ENCODE measurements at places on chromosomes 16 and 17.

- DNase-seq, result no peak
Measured at GRCh38 chr17:42118545-42118944, 2.6 kb downstream of the KAT2A start.

- no peak for DNase-seq
Measured at GRCh38 chr17:11935734-11936406, 61.4 kb downstream of the ZNF18 start.

- DNase-seq, result peak; percentile 58
Measured at GRCh38 chr17:56977673-56978395, at the start of gene SCPEP1. Gene SCPEP1, plus strand, starts transcription at chr17:56978131. Its CDS starts 29 bp downstream, at chr17:56978160.

DNA sequence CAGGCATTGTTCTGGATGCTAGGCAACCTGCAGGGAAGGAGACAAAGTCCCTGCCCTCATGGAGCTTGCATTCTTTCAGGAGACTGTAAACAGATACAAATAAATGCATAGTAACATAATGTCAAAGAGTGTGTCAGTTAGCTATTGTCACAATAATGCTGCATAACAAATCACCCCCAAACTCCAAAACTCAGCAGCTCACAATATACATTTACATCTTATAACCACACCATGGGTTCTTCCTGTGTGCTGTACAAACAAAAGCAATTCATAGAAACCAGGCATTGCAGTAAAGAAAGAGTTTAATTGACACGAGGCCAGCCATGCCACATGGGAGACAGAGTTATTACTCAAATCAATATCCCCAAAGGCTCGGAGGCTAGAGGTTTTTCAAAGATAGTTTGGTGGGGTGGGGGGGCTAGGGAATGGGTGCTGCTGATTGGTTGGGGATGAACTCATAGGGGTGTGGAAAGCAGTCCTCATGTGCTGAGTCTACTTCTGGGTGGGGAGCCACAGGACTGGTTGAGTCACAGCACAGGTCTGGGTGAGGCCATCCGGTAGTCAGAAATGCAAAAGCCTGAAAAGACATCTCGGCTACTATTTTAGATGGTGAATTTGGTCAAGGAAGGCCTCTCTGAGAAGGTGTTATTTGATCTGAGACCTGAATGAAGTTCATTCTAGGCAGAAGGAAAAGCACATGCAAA is 79.0 kb downstream of the GPRC5B start:
- no peak for DNase-seq

GRCh38 chr17:40953881-40954280 is 12.9 kb downstream of the KRT39 start:
- no peak for DNase-seq

DNA sequence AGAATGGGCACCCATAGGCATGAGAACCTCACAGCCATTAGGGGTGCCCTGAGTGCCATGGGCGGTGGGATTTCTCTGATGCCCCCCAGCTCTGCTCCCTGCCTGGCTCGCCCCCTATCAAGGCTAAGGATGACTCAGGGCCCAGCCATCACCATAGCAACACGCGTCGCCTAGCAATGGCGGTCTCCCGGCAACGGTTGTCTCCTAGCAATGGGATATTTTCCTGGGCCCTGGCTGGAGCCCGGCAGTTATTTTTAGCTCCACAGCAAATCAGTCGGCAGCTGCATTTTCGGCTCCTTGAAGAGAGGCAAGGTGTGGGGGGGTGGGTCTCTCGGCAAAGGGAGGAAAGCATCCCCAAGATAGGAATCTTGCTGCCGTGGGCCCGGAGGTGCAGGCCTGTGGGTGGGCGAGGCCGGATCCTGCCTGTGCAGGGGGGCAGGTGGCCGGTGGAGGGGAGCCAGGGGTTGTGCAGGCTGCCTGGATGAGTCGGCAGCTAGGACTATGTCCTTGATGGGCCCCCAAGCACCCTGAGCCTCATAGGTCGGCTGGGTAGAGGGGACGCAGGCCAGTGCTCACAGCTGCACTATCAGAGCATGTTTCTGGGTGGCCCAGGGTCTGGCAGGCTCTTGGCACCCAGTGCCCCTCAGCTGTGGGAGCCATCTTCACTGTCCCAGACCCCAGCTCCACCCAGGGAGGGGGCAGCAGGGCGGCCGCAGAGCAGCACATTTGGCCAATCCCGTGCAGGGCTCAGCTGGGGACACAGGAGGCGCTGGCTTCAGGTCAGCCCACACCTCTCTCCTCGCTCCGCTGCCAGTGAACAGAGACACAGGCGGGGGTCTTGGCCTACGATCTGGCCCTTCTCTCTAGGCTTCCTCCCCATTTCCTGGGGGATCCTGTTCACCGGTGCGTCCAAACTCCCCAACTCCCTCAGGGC is 4.2 kb upstream of the FBXL16 start:
- no peak for DNase-seq

- DNase-seq, result no peak
Measured at GRCh38 chr16:3819746-3820724, 60.5 kb downstream of the CREBBP start.

GRCh38 chr17:51257150-51258081 is 2.4 kb downstream of the MBTD1 start:
- DNase-seq, result no peak

GRCh38 chr16:52573365-52574299 is 26.7 kb upstream of the TOX3 start:
- no peak for DNase-seq
